ENCODE measurements at places on chromosomes 1 and 21. TPM values are rescaled to one million over a fixed set of nuclear protein-coding genes. Genes with fewer than 3 reads are reported as not detected.

- no peak for DNase-seq
These were observed 357.2 kb downstream of the MATN1 start for GRCh38 chr1:30366199-30366598.

The SPRR2A gene
- total RNA-seq: not detected

DNA sequence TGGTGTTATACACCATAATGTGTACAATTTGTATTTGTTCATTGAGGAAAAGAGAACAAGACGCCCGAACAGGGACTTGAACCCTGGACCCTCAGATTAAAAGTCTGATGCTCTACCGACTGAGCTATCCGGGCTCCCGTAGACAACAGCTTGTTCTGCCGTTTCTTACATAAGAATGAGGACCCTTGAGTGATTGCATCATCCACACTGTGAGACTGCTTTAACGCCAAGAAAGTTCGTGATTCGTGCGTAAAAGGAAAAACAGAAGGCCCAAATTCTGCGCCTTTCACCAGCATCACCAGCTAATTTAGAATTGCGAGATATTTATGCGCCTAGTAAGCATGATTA, 9.3 kb upstream of the MDM4 start:
- DNase-seq: peak; percentile 89

GRCh38 chr1:13948888-13949391, 249.0 kb downstream of the PRDM2 start:
- no peak for DNase-seq

DNA sequence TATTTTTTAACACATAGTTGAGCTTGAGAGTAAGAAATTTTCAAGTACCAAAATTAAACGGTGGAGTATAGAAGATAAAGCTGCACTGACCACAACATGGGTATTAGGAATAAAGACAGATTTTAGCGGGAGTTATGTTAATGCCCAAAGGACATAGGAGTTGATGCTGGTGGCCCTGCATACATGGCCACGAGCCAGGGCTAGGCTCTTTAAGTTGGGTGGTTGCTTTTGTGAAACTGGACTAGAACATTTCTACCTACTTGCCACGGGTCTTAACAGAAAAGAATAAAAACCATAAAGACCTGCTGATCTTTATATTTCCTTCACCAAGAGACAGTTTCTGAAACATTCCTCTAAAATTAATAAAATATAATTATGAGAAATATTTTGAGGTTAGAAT, 14.9 kb downstream of the EDEM3 start:
- no peak for DNase-seq

GRCh38 chr21:25149022-25149421, 458.3 kb downstream of the MRPL39 start:
- DNase-seq: no peak

DNA sequence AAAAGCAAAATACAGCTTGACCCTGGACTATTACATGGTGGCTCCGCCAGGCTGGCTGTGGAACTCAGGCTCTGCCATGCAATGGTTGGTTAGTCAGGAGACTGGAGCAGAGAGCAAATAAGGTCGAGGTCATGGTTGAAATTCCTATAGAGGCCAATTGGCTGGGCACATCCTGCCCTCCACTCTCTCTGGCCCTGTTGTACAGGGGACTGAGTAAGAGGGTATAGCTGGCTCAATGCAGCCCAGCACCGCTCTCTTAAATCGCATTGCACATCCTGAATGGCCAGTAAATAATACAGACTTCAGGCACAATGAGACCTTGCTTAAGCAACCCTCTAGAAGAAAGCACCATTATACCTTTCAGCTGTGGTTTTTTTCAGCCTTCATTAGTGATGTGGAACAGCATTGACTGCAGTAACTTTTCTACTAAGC, 59.3 kb upstream of the PPP2R5A start:
- no peak for DNase-seq

GRCh38 chr1:2255420-2256369, 27.6 kb downstream of the SKI start:
- peak; percentile 54 for DNase-seq

- no peak for DNase-seq
These were observed 85.6 kb downstream of the WDR4 start for GRCh38 chr21:42793774-42794173.

The SNX7 gene
- not detected for total RNA-seq

DNA sequence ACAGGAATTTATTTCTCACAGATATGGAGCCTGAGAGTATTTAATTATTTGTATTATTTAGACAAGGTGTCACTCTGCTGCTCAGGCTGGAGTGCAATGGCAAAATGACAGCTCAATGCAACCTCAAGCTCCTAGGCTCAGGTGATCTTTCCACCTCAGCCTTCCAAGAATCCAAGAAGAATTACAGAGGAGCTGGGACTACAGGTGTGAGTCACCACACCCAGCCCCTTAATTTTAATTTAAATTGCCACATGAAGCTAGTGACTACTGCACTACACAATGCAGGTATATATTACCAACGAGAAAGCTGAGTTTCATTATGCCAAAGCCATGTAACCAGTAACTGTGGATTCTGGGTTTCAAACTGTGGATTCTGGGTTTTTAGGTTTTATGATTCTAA, 2.1 kb downstream of the KHDC4 start:
- no peak for DNase-seq

The TRIM45 gene
- total RNA-seq: 0.15 TPM

DNA sequence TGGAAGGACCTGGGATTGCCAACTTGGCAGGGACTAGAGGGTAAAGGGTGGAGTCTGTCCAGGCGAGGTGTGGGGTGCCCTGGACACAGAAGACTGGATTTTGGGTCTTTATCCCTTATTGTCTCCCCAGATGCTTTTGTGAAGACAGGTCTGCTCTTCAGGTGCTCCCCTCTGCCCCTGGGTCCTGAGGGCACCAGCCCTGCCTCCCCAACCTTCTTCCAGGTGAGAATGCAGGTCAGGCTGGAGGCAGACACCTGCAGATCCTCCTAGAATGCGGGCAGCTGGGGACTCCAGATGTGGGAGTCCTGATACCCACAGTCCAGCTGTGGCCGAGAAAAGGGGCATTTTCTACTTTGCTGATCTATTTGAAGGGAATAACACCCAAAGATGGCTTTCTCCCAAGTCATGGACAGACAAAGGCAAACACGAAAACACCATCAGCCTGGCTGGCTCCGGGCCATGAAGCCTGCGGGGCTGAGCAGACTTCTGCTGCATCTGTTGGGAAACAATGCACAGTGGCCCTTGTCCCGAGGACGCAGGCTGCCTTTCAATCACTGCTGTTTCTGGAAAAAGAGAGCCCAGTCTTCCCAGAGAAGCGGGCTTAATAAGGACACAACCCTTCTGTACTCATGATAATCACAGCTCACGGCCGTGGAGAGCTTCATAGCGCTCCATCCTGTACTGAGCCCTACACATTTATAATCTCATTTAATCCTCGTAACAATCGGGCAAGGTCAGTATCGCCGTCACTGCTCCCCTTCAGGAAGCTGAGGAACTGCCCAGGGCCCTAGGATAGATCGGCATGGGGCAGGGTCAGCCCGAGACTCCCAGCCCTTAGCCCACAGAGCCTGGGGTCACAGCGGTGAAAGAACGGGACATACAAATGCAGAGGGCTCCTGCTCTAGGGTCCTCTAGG, 62.0 kb upstream of the ABCG1 start:
- no peak for DNase-seq

DNA sequence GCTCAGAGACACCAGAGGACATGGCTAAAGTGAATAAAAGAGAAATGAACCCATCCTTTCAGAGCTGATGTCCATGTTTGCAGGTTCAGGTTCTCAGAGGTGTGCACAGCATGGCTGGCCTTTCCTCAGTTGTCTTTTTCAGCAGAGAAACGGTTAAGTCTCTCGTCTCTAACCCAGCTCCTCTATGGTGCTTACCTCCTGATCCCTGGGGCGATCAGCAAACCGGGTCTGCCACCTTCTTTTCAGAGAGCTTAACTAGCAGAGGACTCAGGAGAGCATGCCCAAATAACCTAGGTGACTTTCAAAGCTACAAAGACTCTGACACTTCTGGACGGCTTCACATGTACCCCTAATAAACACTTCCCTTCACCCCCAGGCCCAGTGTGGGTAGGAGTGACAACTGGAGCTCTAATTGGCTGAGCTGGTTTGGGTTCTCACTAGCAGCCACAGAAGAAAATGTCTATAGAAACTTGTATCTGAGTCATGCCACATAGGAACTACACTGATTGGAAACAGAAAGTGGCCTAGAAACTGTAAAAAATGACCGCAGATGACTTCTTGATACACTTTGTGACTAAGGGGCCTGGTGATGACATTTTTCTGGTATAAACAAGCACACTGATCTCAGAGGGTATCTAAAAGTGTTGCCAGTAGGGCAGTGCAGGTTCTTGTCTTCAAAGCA, at the start of gene AIM2:
Gene AIM2, minus strand, starts transcription at position 329 of the 682 bp plus-strand sequence. CDS start 3,267 bp downstream, outside the sequence.
- DNase-seq: peak; percentile 44

- no peak for DNase-seq
These were observed 6.5 kb downstream of the MCOLN3 start for GRCh38 chr1:85041793-85042192.

- DNase-seq: no peak
These were observed 1.2 kb downstream of the MYBPH start for GRCh38 chr1:203174324-203174985.

The SUSD4 gene
- total RNA-seq: 1.0 TPM

The BATF3 gene
- 75.8 TPM for total RNA-seq

DNA sequence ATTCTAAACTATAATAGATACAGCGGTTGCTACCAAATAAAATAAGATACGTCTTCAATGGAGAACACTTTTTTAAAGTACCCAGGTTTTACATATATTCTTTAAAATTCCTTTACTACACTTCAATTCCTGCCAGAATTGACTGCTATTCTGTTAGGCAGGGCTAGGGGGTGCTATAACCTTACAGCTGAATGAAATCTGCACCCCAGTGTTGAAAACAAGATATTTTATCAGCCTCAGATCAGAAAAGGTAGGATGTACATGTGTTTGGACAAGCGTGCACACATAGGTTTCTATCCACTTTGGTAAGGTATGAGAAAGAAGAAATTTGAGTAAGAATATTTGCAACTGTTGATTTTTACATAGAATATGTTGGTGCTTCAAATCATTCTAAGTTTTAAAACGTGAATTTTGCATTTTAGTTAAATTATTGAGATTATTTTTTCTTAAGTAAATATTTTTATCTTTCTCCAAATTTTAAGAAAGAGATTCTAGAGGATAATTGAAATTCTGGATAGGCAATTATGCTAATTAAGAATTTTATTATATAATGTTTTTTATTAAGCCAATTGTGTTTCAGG, 490.8 kb upstream of the ADGRL4 start:
- no peak for DNase-seq

- no peak for DNase-seq
These were observed 18.4 kb downstream of the DENND2D start for GRCh38 chr1:111182052-111182451.

DNA sequence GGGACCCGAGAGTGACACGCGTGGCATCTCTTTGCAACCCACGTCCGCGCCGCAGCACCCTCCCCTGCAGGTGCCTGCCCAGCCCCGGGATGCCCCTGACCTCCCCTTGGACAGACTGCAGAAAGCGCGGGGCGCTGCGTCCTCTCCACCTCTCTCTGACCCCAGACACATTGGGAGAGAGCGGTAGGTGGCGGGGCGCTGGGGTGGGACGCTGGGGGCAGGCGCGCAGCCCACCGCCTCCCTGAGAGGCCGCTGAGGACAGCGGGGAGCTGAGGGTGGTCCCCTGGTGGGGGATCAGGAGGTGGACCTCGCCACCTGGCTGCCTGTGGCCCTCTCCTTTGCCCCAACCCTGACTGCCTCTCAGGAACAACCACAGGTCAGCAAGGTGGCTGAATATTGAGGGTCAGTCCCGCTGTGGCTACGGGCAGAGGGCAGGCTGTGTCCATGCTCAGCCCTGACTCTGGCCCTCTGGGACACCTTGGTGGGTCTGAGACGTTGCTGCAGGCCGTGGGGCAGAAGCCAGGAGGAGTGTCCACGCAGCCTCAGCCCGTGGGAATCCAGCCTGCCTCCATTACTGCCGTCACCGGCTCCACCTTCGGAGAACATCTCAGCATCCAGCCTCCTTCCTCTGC, 761 bp upstream of the UBE2J2 start:
- no peak for DNase-seq

DNA sequence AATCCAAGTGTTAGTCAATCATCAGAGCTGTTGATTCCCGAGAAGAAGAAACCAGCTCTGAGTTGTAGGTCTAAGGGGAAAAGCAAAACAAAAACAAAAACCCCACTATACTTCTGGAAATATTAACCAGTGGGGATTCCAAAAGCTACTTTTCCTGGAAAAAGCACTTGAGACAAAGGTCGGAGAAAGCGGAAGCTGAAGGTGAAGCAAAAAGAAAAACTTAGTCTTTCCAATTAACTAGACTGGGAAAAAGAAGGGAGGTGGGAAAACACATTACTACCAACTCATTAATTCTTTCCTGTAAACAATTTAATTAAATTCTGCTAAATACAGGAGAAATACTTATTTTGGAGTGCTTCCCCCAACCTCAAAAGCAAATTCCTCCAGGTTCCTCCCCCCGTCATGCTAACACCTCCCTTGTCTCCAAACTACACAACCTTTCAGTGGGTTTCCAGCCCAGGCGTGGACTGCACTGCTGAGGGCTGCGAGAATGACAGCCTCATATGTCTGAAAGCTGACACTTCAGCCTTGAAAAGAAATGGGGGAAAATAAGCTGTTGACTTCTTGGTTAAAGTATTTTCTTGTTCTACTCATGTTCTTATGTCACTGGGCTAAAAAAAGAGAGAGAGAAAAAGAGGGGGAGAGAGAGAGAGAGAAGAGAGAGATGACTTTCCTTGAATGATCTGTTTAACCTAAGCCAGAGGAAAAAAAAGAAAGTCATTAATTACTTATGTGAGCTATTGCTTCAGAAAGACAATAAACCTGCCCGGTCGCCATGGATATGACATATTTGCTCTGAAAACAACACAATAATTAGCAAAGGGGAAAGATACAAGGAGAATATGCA, 5.1 kb downstream of the CASZ1 start:
- DNase-seq: no peak

DNA sequence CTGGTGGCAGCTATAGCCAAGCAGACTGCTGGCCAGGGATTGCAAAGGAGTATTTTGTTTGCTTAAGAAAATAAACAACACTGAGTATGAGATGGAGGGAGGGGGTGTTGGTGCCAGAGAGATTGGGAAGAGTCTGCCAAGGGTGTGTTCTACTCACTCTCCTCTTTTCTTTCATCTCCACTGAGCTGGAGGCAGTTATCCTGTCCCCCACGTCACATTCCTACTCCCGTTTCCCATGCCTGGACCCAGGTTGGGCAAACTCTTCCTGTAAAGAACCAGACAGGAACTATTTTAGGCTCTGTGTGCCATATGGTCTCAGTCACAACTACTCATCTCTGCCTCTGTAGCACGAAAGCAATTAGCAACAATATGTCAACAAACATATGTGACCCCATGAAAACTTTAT, 1.4 kb upstream of the IL24 start:
- DNase-seq: no peak

The SERBP1 gene
- total RNA-seq: 753 TPM

DNA sequence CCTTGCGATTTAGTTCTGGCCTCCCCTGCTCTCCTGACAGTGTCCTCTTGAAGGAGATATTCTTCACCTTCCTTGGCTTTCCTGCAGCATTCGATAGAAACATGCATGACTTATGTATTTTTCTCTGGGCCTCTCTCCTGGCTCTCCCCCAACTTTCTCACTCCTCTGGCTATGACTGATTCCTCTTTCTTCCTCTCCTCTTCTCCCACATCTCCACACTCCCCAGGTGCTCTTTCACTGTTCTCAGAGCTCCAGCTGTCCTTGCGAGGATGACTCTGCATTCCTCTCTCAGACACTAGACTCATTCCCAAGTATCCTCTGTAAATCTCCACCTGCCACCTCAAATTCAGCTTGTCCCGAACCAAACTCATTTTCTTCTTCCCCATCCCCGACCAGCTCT, 18.0 kb downstream of the LRRC42 start:
- DNase-seq: no peak

- DNase-seq: no peak
These were observed 82.8 kb upstream of the BEND5 start for GRCh38 chr1:48859456-48859855.

- no peak for DNase-seq
These were observed 186.3 kb downstream of the NFIA start for GRCh38 chr1:61268546-61269240.

Data from activated T-cell treated with anti-CD3 and anti-CD28 coated beads, Interleukin-2, amount 50 U/mL, for 4 hours (primary cell).